ENCODE measurements at places on chromosomes 7 and 10.

DNA sequence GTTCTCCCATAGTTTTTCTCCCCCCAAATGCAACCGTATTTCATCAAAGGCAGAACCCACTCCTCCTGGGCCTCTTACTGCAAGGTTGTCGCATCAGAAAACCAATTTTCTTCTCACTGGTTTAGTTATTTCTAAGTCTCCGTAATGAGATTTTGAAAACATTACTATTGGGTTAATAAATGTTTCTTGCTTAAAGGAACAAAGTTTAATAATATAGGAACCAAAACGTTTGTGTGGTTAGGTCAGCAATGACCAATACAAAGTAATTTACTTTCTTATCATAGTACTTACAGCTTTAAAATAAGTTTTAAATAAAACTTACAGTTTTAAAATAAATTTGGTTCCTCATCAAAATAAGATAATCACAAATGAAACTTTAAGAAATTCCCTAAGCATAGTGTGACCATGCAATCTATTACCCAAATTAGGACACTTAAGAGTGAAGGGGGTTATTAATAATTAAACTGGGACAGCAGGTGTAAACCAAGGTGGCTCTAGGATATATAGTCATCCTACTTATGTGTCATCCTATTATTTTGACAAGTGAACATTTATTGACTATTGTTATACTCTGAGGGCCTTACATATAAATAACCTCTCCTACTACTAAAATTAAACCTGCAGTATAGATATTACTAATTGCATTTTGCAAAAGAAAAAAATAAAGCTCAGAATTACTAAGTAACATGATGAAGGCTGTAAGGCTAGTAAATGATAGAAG is 415.4 kb upstream of the LRRN3 start:
- DNase-seq, result no peak

GRCh38 chr7:51869452-51869851 is 552.8 kb upstream of the COBL start:
- no peak for DNase-seq

- DNase-seq, result peak; percentile 27
Observed at GRCh38 chr10:17229016-17229716, 1.1 kb downstream of the VIM start.

- DNase-seq, result no peak
Observed at GRCh38 chr10:12332572-12333379, 16.6 kb upstream of the CAMK1D start.

DNA sequence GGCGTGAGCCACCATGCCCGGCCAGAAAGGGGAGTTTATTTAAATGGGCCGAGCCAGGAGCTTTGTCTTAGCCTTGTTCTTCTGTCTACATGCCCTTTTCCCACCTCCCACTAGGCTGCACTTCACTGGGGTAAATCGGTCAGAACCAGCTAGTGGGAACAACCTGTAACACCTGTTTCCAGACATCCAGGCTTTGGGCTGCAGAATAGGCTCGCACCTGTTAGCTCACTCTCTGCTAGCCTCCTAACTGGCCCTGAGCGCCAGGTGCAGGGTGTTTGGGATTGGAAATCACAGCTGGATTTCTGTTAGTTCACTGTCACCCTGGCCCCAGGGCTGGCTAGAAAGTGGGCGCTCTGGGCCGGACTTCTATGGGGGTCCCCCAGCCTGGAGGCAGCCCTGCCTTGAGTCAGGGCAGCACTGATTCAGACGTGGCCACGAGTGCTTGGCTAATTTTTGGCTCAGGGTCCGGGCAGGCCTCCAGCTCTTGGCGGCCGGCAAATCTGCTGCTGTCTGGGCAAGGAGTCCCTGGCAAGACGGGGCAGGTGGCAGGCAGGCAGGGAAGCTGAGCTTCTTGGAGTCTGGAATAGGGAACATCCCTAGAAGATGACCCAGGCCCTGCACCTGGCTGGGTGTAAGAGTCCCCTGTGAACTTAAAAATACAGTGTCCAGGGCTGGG is 48.6 kb downstream of the GTF2IRD1 start:
- no peak for DNase-seq

- no peak for DNase-seq
Observed at GRCh38 chr7:80450621-80451308, 61.1 kb downstream of the GNAT3 start.

- DNase-seq, result no peak
Observed at GRCh38 chr7:21251151-21251800, 176.6 kb upstream of the SP4 start.

GRCh38 chr7:151607464-151607867 is 87.8 kb upstream of the RHEB start:
- DNase-seq, result no peak

DNA sequence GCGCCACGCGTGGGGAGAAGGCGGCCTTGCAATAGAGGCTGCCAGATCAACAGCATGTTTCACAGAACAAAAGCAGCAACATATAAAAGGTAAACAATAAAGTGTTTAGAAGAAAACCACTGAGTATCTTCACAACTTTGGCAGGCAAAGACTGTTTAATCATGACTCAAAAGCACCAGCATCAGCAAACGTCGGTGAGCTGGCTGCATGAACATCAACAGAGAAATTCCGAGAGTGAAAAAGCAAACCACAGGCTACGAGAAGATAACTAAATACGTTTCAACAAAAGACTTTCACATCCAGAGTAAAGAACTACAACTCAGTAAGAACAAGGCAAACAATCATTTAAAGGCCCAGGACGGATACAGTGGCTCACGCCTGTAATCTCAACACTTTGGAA is 172.0 kb downstream of the MAD1L1 start:
- no peak for DNase-seq

GRCh38 chr10:13048762-13049161 is 47.2 kb upstream of the CCDC3 start:
- DNase-seq, result no peak

GRCh38 chr7:131384286-131384635 is 56.6 kb downstream of the MKLN1 start:
- DNase-seq, result no peak

All from stimulated activated CD8-positive, alpha-beta memory T cell treated with anti-CD3 and anti-CD28 coated beads, Interleukin-7, amount 100 ng/mL, for 24 hours (primary cell).